ENCODE measurements at places on chromosomes 5 and 9.
A peak's percentile ranks its signal among the peaks of the same experiment; 100 is the strongest.

GRCh38 chr5:102600964-102601363 is 102.2 kb upstream of the SLCO6A1 start:
- no peak for DNase-seq

DNA sequence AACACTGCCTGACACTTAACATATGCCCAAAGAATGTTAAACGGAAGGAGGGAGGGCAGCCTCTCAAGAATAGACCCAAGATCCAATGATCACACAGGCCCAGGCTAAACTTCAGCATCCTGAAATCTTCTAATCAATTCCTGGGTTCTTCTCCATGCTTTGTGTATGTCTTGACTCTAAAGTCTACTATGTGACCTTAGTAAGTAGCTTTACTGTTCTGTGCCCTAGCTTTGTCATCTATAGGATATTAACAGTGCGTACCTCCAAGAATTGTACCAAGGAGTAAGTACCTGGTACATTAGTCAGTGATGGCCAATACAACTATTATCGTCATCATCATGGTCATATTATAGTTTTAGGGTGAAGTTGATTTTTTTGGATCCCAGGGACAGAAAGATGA is 96.6 kb downstream of the SGCD start:
- no peak for DNase-seq

- no peak for DNase-seq
These were observed 147.7 kb upstream of the SLC1A3 start for GRCh38 chr5:36458746-36459145.

DNA sequence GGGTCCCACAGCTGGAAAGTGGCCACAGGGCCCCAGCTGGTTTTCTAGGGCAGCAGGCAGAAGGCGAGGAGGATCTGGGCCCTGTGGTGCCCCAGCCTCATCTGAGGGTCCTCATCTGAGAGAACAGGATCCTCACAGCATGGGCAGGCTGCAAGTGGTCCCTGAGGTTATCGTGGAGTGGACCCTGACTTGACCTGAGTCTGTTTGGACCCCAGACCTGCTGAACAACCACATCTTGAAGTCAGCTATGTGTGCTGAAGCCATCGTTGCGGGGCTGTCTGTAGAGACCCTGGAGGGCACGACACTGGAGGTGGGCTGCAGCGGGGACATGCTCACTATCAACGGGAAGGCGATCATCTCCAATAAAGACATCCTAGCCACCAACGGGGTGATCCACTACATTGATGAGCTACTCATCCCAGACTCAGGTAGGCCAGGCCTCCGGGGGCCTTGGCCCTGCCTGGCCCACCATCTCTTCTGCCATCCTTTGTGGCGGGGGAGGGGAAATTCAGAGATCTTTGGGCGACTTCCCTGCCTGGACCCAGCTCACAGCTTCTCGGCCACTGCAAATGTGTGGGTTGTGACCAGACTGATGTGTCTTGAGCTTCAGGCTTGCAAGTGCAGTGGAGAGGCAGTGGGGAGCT is 24.0 kb downstream of the TGFBI start:
- DNase-seq: no peak

DNA sequence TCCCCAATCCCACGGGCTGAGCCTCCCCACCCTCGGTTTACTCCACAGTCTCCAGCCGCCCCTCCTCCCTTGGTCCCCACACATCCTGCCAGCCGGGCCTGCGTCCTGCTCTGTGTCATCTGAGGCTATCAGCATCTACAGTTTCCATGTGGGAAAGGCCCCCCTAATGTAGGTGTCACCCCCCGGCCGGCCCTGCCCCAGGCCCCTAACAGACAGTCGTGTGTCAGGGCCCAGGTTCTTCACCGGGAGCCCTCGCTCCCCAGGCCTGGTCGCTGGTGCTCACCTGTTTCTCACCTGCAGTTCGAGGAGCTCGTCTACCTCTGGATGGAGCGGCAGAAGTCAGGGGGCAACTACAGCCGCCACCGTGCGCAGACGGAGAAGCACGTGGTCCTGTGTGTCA is 62.7 kb downstream of the KCNT1 start:
- no peak for DNase-seq

GRCh38 chr5:14607104-14607503 is 25.5 kb downstream of the OTULINL start:
- no peak for DNase-seq

GRCh38 chr9:130858739-130859705 is 24.0 kb downstream of the ABL1 start:
- DNase-seq: no peak

- DNase-seq: no peak
These were observed 45.9 kb upstream of the ITGA2 start for GRCh38 chr5:52943285-52943684.

- no peak for DNase-seq
These were observed 3.4 kb downstream of the LIFR start for GRCh38 chr5:38553001-38553521.

GRCh38 chr5:142433526-142434321 is 108.9 kb upstream of the SPRY4 start:
- no peak for DNase-seq

DNA sequence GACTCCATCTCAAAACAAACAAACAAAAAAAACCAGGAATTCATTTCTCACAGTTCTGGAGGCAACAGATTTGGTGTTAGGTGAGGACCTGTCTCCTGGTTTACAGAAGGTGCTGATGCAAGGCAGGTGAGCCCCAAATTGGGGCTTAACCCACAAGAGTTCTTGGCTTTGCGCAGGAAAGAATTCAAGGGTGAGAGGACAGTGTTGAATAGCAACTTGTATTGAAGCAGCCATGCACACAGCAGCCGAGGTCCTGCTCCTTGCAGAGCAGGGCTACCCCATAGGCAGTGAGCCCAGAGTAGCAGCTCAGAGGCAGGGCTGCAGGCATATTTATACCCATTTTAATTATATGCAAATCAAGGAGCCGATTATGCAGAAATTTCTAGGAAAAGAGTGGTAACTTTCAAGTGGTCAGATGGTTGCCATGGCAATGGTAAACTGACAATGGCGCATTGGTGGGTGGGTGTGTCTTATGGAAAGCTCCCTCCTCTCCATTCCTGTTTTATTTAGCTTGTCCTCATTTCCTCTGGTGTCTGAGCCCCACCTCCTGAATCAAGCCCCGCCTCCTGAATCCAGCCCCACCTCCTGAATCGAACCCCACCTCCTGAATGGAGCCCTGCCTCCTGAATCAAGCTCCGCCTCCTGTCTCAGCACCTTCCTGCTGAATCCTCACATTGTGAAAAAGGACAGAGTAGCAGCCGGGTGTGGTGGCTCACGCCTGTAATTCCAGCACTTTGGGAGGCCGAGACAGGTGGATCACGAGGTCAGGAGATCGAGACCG is 34.5 kb upstream of the COL5A1 start:
- peak; percentile 6 for DNase-seq

GRCh38 chr5:148831590-148832565 is 5.5 kb downstream of the ADRB2 start:
- DNase-seq: no peak

DNA sequence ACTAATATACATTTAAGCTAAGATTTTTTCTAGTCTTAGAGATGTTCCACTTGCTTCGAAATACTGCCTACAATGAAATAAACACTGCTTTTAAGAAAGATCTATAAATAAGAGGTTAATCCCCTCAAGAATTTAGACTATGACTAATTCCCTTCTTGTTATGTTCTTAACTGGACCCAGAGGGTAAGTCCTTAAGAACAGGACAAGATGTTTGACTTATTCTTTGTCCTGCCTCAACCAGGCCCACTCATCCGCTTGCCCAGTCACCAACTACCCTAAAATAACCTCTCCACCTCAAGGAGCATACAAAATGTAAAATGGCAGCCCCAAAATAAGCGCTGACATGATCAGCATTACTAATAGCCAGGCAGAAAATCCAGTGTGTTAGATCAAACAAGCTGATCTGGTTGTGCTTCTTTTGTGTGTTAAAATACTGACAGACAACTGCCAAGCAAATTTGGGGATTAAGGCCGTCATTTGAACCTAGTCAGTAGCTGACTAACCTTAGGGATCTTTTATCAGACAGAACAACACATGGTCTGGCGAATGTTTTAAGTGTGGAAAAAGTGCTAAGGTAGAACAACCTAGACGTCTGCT is 93.7 kb upstream of the SMC5 start:
- no peak for DNase-seq

DNA sequence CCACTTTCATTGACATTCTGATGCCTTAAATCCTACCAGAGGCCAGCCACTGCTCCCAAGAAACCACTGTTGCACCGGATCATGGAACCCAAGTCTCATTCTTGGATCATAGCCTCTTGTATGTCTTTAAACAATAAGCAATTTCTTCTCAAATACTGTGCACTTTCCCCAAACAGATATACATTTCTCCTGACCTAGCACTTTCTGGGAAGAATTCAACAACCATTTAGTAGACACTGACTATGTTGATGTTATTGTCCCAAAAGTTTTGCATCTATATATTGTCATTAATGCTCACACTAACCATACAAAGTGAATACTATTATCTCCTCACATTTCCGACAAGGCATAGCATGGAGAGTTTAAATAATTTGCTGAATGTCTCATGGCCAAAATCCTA is 123.3 kb downstream of the GNAQ start:
- no peak for DNase-seq

DNA sequence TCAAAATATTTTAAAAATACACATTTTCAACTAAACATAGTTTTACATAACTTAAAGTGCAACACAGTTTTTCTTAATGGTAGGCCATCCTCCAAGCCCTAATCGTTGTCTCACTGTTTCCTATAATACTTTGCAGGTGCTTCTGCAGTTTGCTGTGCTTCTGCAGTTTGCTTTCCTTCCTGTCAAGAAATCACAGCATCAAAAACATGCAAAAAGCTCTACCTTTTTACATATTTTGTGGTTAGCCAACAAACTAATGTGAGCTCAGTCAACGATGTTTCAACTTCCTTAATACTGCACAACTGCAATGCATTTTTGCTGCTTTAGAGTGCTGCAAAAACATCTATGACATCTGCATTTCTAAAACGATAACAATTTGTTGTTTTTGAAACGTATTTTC is 25.2 kb downstream of the EMB start:
- DNase-seq: no peak

DNA sequence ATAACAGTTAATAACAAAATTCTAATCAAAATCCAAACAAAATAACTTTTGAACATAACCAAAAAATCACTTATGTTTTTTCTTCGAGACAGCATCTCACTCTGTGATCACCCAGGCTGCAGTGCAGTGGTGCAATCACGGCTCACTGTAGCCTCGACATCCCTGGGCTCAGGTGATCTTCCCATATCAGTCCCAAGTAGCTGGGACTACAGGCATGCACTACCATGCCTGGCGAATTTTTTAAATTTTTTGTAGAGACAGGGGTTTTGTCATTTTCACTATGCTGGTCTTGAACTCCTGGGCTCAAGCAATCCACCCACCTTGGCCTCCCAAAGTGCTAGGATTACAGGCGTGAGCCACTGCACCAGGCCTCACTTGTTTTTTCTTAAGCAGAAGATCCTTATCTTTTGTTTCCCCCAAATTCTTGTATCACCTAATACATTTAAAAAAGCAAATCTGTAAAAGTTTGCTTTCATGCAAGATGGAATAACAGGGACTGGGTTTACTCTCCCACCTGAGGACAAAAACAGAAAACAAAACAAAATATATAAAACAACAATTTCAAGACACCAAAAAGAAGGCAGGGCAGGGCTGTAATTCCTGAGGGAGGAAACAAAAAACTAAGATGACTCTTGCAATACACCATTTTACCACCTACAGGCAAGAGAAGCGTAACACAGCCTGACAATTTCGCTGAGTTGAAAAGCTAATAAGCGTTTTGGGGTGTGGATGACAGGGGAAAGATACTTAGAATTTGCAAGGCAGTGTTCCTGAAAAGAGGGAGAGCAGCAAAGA is 71.4 kb downstream of the RAPGEF6 start:
- DNase-seq: no peak

DNA sequence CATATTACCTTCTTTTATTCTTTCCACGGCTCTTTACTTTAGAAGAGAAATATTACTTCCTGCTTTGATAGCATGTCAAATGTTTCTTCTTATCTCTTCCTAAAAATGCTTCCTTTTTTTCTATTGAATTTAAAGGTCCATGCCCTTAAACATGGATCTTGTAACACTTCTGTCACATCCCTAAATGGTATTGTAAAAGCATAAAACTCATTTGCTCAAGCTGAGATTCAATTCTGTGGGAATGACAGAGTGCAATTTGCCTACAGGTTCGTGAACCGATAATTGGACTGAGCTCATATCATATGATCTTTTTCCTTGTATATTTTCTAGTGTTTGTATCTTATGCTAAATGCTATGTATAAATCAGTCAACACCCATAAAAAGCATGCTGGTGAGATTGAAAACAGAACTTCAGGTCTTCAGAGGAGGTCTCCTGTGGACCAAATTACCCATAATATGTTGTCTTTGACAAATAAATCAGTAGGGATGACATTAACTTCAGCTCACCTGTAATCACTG is 429.3 kb downstream of the TMEM232 start:
- DNase-seq: no peak

DNA sequence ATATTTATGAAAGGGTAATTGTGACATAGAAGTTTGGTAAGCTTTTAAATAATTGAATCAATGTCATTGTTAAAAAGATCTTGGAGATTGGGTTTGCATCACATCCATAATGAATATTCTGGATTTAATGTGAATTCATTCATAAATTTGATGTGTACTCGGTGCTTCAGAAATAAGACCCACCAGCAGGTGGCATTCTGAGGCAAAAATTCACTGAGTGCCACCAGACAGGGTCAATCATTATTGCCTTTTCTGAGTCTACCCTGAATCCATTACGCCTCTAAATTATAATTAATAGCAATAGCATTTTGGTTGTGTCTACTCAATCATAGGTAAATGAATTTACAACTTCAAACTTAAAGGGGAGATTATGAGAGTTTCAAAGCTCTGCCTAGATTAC is 1.0 kb downstream of the TRPC7 start:
- no peak for DNase-seq

DNA sequence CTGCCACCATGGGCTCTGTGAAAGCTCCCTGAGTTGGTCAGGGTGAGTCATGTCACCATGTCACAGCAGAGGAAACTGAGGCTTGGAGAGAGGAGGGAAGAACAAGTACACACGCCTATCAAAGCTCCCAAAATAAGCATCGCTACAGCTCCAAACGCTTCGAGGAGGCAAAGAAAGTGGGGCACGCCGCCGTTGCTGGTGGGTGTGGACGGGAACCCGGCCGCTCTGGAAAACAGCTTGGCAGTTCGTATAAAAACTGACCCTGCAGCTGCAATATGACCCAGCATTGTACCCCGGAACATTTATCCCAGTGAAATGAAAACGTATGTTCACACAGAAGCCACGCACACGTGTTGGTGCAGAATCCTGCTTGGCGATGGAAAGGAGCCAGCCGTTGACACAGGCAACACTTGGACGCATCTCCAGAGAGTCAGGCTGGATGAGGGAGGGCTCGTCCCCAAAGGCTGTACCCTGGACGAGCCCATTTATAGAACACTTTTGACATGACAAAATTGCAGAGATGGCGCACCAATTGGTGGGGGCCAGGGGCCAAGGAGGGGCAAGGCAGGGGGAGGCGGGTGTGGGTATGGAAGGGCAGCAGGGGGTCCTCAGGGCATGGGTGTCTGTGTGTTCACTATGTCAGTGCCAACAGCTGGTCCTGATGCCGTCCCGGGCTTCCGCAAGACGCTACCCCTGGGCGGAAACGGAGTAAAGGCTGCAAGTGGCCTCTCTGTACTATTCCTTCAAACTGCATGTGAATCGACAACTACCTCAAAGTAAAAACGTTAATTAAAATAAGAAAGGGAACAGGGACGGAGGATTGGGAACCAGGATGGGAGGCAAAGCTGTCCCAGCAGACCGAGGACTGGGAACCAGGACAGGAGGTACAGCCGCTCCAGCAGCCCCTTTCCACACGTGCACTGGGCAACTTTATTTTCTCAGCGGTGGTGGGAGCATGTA is 173.0 kb downstream of the OLFM1 start:
- DNase-seq: no peak
